ENCODE measurements at places on chromosomes 16 and 17. TPM values are rescaled to one million over a fixed set of nuclear protein-coding genes. Genes with fewer than 3 reads are reported as not detected.
A peak's percentile ranks its signal among the peaks of the same experiment; 100 is the strongest.

The PRSS21 gene
- not detected for total RNA-seq

The SMCR8 gene
- total RNA-seq, result 15.4 TPM

DNA sequence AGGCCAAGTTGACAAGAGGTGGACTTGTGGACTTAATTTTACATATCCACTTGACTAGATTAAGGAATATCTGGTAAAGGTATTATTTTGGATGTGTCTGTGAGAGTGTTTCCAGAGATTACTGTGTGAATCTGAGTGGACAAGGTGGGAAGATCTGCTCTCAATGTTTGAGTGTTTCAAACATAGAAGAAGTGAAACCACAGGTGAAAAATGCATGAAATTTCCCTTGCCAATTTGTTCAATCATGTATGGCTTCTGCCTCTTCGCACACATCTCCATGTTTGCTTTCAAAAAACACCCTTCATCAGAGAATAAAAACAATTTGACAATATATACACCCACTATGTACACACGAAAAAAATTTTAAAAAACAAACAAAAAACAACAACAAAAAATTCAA, 152.7 kb downstream of the SALL1 start:
- no peak for DNase-seq

- no peak for DNase-seq
Measured at GRCh38 chr16:66844009-66844341, 239 bp upstream of the CA7 start.

GRCh38 chr17:6137716-6138502, 67.7 kb downstream of the WSCD1 start:
- DNase-seq, result no peak

GRCh38 chr17:47733674-47734410, 806 bp downstream of the TBX21 start:
- DNase-seq, result peak; percentile 74

All from aorta (tissue), 5 donors.